ENCODE measurements at places on chromosomes 2 and 18.

DNA sequence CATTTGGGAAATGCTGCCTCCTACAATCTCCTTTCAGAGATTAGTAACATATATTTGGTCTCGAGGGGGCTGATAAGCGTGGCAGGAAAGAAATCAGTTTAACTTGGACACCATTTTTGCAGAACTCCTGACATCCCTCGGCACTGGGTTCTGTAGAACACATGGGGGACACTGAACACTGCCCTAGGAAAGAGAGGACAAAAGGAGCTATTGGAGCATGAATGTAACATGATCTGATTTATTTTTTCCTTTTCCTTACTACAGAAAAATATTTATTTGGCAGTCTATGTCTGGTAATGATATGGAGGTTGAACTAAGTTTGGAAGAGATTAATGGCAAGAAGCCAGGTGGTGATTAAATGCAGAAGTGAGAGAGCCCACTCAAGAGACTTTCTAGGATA, 153.8 kb downstream of the AFF3 start:
- peak; percentile 53 for DNase-seq

GRCh38 chr2:111196435-111196834, 75.7 kb downstream of the BCL2L11 start:
- DNase-seq, result no peak

GRCh38 chr2:74777161-74777900, 56.6 kb upstream of the HK2 start:
- DNase-seq, result no peak

DNA sequence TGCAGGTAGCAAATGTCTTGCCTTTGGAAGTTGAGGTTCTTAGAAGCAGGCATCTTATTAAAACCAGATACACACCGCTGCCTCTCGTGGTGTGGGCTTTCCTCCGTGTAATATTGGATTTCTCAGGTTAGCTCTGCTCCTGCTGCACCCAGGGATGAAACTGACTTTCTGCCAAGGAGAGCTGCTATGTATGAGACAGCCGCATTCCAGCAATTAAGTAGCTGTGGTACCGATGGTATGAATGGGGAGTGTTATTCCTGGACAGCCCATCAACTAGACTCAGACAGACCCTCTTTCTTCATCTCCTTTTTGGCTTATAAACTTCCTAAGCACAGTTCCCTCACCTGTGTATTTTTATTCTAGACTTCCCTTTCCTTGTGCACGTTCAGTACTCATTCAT, 6.8 kb upstream of the EHD3 start:
- DNase-seq, result peak; percentile 17

DNA sequence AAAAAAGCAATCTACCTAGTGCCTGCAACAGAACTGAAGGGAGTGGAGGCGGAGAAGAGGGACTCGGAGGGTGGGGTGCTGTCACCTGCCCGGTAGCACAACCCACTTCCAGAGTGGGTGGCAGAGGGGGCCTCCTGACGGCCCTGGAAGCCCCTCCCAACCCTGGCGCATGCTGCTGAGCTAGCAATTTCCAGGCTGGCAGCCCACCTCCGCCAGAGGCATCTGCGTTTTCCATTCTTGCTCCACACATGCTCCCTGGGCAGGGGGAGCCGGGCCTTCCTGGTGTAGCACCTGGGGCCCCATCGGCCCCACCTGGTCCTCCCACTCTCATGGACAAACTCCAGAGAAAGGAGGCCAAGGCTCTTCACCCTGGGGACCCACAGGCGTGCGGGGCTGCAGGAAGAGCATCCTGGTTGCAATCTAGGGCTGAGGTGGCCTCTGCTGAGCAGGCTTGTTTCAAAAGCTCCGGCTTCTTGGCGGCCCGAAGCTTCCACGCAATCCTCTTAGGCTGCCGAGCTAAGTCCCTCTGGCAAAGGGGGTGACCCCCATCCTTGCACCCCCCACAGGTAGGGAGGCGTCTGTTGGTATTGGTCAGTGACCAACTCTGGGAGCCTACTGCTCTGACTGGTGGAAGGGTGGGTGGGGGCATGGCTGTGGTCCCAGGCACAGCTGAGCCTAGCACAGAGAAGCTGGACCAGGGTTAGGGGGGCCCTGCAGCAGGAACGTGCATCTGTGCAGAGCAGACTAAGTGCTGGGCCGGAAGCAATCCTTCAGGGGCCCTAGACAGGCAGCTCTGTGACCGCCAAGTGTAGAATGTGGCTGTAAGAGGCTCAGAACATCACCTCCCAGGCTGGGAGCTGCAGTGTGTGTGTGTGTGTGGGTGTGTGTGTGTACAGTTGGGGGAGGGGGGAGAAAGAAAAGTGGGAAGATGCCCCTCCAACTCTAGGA, 2.6 kb downstream of the HS6ST1 start:
- DNase-seq, result peak; percentile 79

GRCh38 chr2:129775952-129776653, 203.4 kb upstream of the RAB6C start:
- no peak for DNase-seq

DNA sequence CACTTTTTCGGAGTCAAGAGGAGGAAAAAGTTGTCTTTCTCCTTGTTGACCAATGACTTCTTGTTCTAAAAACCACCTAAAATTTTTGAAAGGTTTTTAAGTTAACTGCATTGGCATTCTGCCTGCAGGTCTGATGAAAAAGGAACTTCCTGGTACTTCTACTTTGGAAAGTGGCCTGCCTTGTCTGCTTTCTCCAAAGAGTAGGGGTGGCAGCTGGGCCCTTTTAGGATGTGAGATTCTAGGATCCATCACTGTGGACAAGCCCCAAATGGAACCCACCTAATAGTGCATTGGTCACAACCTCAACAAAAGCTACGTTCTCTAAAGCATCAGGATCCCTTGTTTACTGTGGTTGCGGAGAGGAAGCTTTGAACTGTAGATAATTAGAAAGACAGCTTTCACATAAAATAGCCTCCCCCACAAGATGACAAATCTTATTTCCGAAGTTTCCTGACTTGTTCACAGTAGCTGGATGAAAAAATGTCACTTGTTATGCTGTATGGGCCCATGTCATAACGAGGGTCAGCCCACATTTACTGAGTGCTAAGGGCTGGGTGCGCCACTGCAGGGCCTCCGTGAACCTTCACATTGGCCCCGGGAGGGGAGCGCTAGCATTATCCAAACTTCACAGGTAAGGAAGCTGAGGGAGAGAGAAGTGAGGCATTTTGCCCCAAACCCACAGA, 17.4 kb downstream of the ASPRV1 start:
- DNase-seq, result no peak

GRCh38 chr18:9182852-9183399, 46.3 kb downstream of the ANKRD12 start:
- no peak for DNase-seq

- DNase-seq, result peak; percentile 92
These were observed 11.3 kb downstream of the MALT1 start for GRCh38 chr18:58682429-58683069.

DNA sequence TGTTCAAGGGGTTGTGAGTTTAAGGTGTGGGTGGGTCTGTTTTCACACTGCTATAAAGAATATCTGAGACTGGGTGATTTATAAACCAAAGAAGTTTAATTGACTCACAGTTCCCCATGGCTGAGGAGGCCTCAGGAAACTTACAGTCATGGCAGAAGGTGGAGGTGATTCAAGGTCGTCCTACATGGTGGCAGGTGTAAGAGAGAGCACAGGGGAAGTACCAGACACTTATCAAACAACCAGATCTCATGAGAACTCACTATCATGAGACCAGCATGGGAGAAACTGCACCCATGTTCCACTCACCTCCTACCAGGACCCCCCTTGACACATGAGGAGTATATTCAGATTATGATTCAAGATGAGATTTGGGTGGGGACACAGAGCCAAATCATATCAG, 38.0 kb downstream of the RHBDD1 start:
- no peak for DNase-seq

- DNase-seq, result peak; percentile 93
These were observed 265.7 kb upstream of the HS6ST1 start for GRCh38 chr2:128584296-128584890.

DNA sequence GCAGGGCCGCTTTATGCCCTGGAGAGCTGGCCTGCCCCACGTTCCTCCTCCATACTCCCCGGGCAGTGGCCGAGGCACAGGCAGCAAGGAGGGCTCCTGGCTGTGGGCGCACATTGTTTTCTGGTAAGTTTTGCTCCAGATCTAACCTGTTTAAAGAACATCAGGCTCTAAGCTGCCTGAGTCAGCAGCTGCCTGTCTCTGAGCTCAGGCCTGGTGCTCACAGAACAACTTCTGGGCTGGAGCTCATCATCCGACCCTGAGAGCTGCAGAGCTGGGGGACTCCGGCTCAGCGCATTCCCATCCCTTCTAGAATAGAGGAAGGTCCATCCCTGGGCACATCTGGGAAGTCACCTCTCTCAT, 54.5 kb upstream of the PXDN start:
- no peak for DNase-seq

DNA sequence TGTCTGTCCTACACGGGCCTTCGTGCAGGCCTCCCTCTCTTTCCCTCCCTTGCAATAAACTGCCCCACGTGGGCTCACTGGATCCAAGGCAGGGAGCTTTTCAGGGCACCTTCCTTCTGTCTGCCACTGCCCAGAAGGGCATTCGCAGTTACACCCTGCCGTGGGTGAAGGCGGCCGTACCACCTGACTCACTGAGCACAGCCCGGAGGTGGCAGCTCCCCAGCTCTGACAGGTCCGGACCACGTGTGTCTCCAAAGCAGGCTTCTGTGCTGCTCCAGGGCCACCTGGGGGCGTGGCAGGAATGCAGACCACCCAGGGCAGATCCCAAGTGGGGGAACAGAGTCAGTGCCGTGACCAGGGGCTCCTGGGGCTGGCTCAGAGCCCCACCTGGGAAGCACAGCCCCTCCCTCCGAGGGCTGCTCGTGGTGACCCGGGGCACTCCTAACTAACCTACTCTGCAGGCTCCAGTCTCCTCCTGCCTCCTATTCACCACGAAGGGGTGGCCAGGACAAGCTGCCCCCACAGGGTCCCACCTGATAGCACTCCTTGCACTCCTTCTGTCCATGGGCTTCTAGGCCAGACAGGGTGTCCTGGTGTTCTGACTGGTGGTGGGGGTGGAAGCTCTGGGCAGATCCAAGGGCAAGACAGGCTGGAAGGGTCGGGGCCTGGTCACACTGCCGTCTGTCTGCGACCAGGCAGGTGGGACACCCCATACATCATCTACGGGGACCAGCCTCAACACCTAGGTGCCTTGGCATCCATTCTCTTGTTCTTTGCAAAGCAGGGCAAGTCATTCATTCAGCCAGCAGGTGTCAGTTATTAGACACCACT, 9.7 kb downstream of the SNED1 start:
- no peak for DNase-seq

DNA sequence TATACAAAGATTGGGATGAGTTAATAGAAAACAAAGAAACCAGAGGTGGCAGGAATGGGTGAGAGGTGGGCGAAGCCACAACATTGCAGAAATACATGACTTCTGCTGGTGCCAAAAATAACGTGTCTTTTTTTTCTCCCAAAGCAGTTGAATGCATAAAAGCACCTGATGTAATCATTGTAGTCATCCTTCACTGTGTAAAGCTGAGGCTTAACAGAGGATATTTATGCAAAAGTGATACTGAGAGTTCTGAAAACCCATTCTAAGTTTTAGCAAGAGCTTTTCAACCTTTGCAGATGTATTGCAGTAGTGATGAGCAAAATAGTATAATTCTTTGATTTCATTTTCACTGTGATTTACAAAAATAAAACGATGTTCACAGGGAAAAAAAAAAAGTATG, 173.0 kb downstream of the PTGR3 start:
- no peak for DNase-seq

All from fibroblast of skin of abdomen (primary cell).